ENCODE measurements at places on chromosomes 2 and 18. TPM values are rescaled to one million over a fixed set of nuclear protein-coding genes. Genes with fewer than 3 reads are reported as not detected.

GRCh38 chr2:145598434-145598833 lies 1078.5 kb upstream of the ZEB2 start:
- no peak for DNase-seq

Gene REG3A
- not detected for total RNA-seq

Gene CNDP1
- not detected for total RNA-seq

Gene SLC16A14
- total RNA-seq: 1.1 TPM

DNA sequence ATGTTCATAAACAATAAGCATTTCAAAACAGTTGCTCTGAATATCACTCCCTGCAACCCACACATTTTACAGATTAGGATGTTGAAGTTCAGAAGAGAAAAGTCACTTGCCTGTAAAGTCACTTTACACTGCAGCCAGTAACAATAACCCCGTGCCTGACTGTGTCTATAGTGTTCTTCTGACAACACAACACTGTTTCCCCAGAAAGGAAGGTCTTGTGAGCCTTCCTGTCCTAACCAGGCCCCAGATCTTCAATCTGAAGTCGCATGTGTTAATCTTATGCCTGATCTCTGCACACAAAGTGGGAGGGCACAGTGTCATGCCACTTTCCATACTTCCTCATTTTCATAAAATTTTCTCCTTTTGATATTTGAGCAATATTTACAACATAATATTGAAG lies 120.2 kb downstream of the FEZ2 start:
- DNase-seq: no peak

DNA sequence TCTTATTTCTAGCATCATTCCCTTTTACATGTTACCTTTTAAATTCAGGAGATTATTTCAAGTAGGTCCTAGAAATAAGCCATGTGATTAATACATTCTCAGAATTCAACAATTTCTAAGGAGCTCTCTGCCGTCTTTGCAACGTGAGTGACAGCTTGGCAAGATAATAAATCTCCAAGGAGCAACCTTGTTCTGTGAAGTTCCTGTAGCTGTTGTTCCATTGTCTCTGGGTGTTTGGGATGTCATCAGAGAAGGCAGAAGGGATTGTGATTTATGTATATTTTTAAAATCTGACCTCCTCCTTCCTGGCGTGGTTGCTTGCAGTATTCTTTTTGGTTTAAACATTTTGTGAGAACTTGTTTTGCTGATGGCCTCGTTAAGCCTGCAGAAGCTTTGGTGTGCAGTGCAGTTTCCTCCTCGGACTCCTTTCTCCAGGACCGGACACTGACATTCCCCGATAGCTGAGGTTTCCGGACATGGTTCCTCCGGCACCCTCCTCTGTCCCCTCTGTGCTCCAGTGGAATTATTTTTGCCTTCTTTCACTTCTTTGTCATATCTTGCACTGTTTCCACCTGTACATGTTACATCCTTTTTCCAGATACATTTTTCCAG lies 33.7 kb downstream of the RAMP1 start:
- no peak for DNase-seq

DNA sequence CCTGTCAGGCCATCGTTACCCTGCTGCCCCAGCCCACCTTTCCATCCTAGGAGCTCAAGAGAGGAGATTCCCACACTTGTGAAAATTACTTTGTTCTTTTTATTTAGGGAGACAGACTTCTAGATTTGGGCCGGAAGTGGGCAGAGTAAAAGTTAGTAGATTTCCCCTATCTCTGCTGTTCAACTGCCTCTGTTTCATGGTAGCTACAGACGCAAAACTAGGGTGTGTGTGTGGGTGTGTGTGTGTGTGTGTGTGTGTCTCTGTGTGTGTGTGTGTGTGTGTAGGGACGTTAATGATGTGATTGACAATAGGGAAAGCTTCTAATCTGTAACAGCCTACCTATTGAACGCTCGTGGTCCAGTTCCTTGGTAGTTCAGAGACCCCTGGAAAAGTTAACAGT lies 438 bp downstream of the PSMA8 start:
- DNase-seq: no peak

GRCh38 chr18:59085797-59086196 lies 53.9 kb upstream of the SEC11C start:
- DNase-seq: peak; percentile 12

- DNase-seq: no peak
Observed at GRCh38 chr2:16664052-16664731, 1.4 kb downstream of the CYRIA start.

DNA sequence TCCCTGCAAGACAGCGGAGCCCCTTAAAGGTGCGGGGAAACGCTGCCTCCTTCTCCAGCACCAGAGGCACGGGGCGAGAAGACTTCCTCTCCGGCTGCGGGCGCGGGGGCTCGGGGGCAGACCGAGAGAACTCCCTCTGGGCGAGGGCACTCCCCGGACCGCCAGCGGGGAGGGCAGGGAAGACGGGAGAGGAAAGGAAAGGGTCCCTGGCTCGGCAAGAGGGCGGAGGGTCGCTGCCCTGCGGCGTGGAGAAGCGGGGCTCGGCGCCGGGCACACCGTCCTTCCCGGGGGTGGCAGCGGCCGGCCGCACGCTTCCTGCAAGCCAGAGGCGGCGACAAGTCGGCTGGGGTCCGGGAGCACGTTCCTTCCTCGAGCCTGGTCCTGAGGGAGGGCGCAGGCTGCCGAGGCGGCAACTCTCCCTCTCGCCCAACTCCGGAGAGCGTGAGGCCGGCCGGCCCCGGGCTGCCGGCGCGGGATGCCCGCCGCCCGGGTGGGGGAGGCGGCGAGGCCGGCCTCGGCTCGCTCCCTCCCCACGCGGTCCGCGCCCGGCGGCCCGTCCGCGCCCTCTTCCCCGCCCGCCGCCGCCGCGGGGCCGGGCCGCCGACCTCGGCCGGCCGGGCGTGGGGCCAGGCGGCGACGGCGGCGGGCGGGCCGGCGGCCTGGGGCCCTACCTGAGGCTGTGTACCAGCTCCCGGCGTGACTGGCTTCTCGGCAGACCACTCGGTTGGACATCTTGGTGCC lies 1.1 kb downstream of the MEMO1 start:
- no peak for DNase-seq
